ENCODE measurements at places on chromosomes 7 and 10. TPM values are rescaled to one million over a fixed set of nuclear protein-coding genes. Genes with fewer than 3 reads are reported as not detected.

Gene CYP26A1
- 76.0 TPM for total RNA-seq

Gene ENTPD1
- 1.1 TPM for total RNA-seq

- H3K4me1 ChIP-seq, result no peaks in the 10 kb centered on the region
- no peak for DNase-seq
- no peak overlapping the region for H3K4me3 ChIP-seq
- H3K36me3 ChIP-seq, result peaks cover 1% of the 10 kb centered on the region
These were observed 328.4 kb upstream of the NFE2L3 start for GRCh38 chr7:25823571-25823970.

- H3K27ac ChIP-seq, result no peak within 1 kb of the TSS
- no peak for DNase-seq
- H3K36me3 ChIP-seq, result peaks cover 23% of the 10 kb centered on the region
- no peaks in the 10 kb centered on the region for H3K27me3 ChIP-seq
These were observed at the start of gene MYO1G for GRCh38 chr7:44978511-44979366. TSS of gene MYO1G (minus strand) at chr7:44979015. CDS start at chr7:44978961, 54 bp downstream.

DNA sequence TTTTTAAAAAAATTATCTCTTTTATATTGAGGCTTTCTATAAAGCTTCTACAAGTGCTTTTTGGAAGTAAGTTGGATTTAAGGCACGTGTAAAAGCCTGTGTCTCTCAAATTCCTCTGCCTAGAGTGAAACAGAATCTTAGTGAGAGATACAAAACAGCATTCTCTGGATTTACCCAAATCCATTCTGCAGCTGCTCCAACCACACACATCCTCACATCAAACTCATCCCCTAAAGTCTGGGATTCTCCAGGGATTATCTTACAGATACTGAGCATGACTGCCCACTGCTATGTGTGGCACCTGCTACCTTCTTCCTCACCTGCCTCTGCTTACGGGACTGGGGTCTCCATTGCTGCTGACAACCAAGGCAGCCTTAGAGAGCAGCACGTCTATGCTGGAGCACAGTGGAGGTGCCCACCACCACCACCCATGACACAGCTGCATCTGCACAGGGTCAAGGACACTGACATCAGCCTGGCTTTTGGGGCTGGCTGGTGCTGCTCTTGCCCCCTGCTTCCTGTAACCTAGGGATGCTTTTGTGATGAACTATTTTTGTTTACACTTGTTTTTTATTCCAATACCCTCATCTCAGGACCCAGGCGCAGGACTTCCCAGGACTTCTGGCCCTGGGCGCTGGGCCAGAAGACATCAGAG, 139.2 kb upstream of the NAMPT start:
- H3K27ac ChIP-seq, result no peak overlapping the region
- no peaks in the 10 kb centered on the region for H3K36me3 ChIP-seq
- peaks cover 22% of the 10 kb centered on the region for H3K4me1 ChIP-seq
- H3K4me3 ChIP-seq, result no peak overlapping the region
- DNase-seq, result no peak
- no peaks in the 10 kb centered on the region for H3K27me3 ChIP-seq

GRCh38 chr7:42747044-42747443, 164.8 kb downstream of the C7orf25 start:
- H3K27ac ChIP-seq, result no peak overlapping the region
- DNase-seq, result no peak
- H3K4me3 ChIP-seq, result no peak overlapping the region
- peaks cover 2% of the 10 kb centered on the region for H3K36me3 ChIP-seq

GRCh38 chr10:104630731-104631130, 10.4 kb upstream of the SORCS3 start:
- H3K27ac ChIP-seq, result no peak overlapping the region
- H3K4me3 ChIP-seq, result no peak overlapping the region
- H3K4me1 ChIP-seq, result no peaks in the 10 kb centered on the region
- no peak for DNase-seq

- no peaks in the 10 kb centered on the region for H3K27me3 ChIP-seq
- no peaks in the 10 kb centered on the region for H3K4me1 ChIP-seq
- DNase-seq, result no peak
- no peak overlapping the region for H3K4me3 ChIP-seq
- H3K27ac ChIP-seq, result no peak overlapping the region
These were observed 7.7 kb downstream of the AGR3 start for GRCh38 chr7:16874066-16874465.

- H3K4me1 ChIP-seq, result peaks cover 22% of the 10 kb centered on the region
- no peak for DNase-seq
- no peaks in the 10 kb centered on the region for H3K36me3 ChIP-seq
- H3K27me3 ChIP-seq, result peaks cover 25% of the 10 kb centered on the region
- peak overlapping the region; percentile 28 for H3K27ac ChIP-seq
These were observed 91.0 kb downstream of the PTPRE start for GRCh38 chr10:127997937-127998336.

All from mesothelial cell of epicardium (in vitro differentiated cells).